ENCODE measurements at places on chromosomes 5 and 9. TPM values are rescaled to one million over a fixed set of nuclear protein-coding genes. Genes with fewer than 3 reads are reported as not detected.

The SHISAL2B gene
- not detected for total RNA-seq

The C9orf50 gene
- not detected for total RNA-seq

The C1QTNF3 gene
- 6.7 TPM for total RNA-seq

DNA sequence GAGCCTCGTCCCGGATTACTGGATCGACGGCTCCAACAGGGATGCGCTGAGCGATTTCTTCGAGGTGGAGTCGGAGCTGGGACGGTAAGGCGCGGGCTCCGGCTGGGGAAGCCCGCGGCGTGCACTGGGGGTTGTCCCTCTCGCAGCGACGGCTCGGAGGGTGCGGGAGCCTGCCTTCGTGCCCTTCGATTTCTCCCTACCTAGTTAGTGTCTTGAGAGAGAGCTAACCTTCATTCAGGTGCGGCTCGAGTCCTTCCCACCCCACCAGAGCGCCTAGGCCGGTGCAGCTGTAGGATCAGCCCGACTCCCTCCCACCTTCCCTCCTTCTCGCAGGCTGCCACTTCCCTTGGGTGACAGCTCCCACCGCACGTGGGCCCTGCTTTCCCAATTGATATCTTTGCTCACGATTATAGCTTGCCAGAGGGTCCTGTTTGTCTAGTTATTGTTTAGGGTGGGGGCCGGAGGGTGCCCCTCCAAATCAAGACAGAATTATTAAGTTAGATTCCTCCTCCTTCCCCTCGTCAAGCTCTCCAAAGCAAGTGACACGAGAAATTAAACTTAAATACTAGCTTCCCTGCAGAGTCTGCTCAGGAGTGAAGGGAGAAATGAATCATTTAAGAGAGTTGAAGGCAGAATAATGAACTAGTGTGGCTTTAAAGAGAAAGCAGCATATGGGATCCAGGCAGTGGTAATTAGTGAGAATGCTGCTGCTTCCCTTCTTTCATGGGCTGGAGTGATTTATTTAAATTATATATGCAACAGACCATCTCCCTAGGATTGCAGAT is 569 bp downstream of the CAMK4 start:
- no peaks in the 10 kb centered on the region for H3K36me3 ChIP-seq
- H3K27me3 ChIP-seq: peaks cover 22% of the 10 kb centered on the region
- no peak overlapping the region for H3K27ac ChIP-seq
- peaks cover 16% of the 10 kb centered on the region for H3K4me1 ChIP-seq

DNA sequence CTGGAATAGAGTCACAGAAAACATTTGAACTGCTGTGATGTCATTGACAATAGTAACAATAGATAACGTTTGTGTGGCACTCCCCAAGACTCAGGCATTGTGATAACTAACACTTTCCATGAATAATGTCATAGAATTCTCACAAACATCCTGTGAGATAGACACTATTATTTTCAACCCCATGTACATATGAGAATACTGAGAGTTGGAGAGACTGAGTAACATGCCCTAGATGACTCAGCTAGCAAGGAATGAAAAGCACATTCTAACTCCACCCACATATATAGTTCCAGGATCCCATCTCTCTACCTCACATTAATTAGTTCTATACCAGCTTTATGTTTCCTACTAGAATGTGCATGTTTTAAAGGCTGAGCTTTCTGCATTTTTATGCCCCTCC is 71.4 kb downstream of the ASTN2 start:
- no peaks in the 10 kb centered on the region for H3K36me3 ChIP-seq
- no peaks in the 10 kb centered on the region for H3K4me1 ChIP-seq
- no peak for DNase-seq
- H3K27ac ChIP-seq: no peak overlapping the region
- H3K4me3 ChIP-seq: no peak overlapping the region

DNA sequence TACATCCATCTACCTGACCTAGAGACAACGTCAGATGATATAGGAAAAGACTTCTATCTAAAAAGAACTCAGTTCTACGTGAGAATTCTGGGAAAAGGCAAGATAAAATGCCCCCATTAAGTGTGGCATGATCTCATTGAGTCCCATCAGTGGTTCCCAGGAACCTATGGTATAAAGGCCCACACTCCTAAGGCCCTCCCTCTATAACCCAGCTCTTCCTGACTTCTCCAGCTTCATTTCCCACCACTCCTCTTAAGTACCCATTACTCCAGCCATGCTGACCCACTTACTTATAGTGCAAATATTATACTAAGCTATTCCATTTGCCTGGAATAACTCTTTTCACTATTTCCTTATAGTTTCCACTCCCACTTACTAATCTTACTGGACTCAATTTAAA is 95.4 kb upstream of the NR5A1 start:
- H3K27ac ChIP-seq: peak overlapping the region; percentile 73
- no peak for DNase-seq

GRCh38 chr5:178465861-178466288 is 124.3 kb downstream of the COL23A1 start:
- H3K36me3 ChIP-seq: no peaks in the 10 kb centered on the region
- H3K27ac ChIP-seq: no peak overlapping the region
- H3K27me3 ChIP-seq: no peaks in the 10 kb centered on the region
- DNase-seq: no peak
- no peak overlapping the region for H3K4me3 ChIP-seq

DNA sequence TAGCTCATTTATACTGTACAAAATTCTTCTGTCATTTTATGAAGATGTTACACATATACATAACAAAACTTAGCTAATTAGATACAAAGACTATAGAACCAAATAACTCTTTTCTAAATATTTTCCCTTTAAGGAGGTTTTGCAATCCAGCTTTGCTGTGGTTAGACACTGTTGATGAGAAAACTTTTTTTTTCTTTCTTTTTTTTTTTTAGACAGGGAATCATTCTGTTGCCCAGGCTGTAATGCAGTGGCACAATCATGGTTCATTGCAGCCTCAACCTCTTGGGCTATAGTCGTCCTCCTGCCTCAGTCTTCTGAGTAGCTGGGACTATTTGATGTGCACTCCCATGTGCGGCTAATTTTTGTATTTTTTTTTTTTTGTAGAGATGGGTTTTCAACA is 38.5 kb upstream of the CDKN2B start:
- H3K4me1 ChIP-seq: no peaks in the 10 kb centered on the region
- H3K27me3 ChIP-seq: no peaks in the 10 kb centered on the region
- H3K4me3 ChIP-seq: no peak overlapping the region
- H3K27ac ChIP-seq: no peak overlapping the region

DNA sequence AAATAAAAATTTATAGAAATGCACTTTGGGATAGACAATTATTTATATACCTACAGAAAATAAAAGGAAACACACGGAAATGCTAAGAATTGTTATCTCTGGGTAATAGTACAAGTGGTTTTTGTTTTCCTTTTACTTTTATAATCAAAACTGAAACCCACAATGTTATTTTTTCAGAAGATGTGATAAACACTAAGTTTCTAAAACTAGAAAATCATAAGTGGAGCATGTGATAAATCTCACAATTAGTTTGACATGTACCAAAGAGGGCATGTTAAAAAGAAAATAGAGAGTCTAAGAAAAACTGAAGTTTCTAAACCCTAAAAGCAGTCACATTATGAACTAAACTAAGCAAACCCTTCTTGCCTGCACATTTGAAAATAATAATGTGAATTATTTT is 61.1 kb downstream of the OXCT1 start:
- no peaks in the 10 kb centered on the region for H3K36me3 ChIP-seq
- no peaks in the 10 kb centered on the region for H3K27me3 ChIP-seq
- no peaks in the 10 kb centered on the region for H3K4me1 ChIP-seq
- H3K27ac ChIP-seq: no peak overlapping the region

DNA sequence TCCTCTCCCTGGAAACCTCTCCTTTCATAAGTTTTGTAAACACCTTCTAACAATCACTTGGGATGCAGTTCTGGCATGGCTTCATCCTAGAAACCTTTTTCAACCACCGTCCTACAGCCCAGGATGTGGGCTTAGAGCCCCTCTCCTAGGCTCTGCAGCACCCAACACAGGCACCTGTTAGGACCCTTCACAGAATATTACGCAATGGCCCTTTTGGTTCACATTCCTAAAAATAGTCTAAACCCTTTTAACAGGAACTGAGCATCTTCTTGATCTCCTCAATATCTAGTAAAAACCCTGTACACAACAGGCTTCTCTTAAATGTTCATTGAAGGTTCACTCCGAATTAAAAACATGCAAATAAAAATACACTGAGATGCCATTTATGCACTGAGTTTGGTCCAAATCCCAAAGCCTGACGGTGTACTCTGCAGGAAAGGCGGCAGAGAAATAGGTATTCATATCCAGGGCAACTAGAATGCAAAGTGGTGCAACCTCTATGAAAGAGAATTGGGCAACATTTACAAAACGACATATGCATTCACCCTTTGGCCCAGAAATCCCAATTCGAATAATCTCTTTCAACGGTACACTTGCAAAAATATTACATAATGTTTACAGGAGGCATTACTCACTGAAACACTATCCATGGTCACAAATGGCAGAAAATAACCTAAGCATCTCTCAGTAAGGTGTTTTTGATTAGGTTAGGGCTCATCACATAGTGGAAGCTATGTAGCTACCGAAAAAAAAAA is 169.3 kb downstream of the SEMA5A start:
- no peaks in the 10 kb centered on the region for H3K27me3 ChIP-seq
- no peak overlapping the region for H3K4me3 ChIP-seq
- no peak overlapping the region for H3K27ac ChIP-seq
- DNase-seq: no peak

GRCh38 chr5:92991581-92992067 is 589.4 kb downstream of the NR2F1-AS1 start:
- H3K27me3 ChIP-seq: no peaks in the 10 kb centered on the region
- no peak overlapping the region for H3K27ac ChIP-seq
- no peak overlapping the region for H3K4me3 ChIP-seq

DNA sequence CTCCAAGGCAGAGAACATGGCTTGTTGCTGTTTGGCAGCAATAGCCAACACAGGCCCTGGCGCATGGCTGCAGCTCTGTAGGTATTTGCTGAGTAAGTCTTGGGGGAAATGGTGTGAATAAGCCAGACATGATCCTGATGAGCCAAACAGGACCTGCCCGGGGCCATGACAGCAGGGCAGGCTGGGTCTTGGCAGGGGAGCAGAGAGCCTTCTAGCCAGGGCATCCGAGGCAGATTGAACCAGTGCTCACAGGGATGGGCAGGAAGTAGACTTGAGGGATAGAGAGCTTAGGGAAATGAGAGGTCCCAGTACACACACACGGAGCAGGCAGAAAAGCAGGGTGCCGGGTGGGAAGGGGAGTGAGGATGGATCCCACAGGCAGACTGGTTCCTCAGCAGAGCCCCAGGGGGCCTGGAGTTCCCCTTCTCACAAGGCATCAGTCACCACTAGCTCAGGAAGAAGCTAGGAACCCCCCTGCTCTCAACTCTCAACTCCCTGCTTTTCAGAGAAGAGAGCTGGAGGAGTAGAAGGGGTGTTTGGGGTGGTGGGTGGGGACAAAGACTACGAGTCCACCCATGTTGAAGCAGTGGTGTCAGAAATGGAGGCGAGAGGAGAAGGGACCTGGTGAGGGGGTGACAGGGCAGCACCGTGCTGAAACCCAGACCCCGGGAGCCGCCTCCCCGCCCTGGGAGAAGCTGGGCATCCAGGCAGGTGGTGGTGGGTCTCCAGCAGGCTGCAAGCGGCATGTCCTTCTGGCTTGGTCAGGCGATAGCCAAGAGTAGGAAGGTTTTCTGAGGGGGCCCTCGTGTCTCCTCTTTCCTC is 111.1 kb downstream of the RGS3 start:
- H3K27ac ChIP-seq: no peak overlapping the region
- H3K4me1 ChIP-seq: peaks cover 45% of the 10 kb centered on the region
- no peaks in the 10 kb centered on the region for H3K27me3 ChIP-seq
- DNase-seq: peak; percentile 25

GRCh38 chr5:160312134-160312959 is at the start of gene CCNJL:
Gene CCNJL (minus strand): TSS chr5:160312564. CDS start chr5:160311923, 641 bp downstream.
- H3K4me3 ChIP-seq: peak within 1 kb of the TSS; percentile 86
- DNase-seq: peak; percentile 74
- H3K36me3 ChIP-seq: no peaks in the 10 kb centered on the region

DNA sequence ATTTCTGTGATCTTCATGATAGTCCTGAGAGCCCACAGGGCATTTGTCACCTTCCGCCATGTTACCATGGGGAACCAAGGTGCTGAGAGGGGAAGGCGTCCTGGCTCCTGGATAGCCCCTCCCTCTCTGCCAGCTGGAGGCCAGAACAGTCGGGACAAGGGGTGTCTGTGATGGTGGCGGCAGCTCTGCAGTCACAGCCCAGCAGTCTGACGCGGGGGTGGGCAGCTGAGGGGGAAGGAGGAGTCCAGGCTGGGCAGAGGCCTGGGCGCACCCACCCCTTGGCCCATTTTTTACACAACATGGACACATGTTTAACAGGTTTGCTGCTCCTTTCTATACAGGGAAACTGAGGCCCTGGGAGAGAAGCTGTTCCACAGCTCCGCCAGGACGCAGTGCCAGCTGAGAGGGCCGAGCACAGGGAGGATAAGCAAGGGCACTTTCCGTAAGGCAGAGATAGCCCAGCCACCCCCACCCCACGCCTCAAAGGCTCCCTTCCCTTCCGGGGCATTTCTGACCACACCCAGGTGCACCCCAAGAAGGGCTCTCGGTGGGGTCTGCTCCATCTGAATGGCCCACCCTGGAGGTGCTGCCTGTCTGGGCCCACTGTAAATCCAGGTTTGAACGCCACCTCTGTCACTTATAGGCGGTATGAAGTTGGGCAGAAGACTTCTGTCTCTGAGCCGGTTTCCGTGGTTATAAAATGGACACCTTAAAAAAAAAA is 17.1 kb downstream of the LRRC8A start:
- H3K36me3 ChIP-seq: peaks cover 52% of the 10 kb centered on the region
- H3K4me1 ChIP-seq: peaks cover 51% of the 10 kb centered on the region

DNA sequence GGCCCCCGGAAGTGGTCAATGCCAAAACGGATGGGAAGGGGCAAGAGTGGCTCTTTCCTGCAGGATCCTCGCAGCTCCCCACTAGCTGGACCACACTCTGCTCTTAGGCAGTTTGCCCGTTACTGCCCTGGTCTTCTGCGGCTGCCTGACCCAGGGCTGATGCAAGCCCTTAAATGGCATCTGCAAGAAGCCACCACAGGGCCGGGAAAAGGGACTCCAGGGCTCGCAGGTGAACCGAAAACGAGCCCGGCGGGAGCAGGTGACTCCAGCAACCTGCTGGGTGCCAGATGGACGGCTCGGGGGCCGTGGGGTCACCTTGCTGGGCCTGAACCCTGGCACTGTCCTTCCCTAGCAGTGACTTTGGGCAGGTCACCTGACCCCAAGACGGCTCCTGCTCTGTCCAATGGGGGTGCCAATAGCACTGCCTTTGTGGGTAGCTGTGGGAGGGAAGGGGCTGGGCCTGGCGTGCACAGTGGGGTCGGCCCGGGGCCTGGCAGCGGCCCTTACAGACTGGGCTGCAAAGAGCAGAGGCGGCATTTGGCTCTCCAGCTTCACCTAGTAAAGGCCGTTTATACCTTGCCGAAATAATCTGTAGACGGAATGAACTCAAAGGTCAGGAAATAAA is 1.3 kb downstream of the TMEM250 start:
- H3K27ac ChIP-seq: peak overlapping the region; percentile 95
- DNase-seq: no peak
- peak overlapping the region; percentile 93 for H3K4me3 ChIP-seq
